ENCODE measurements at places on chromosomes 13 and 19.

- DNase-seq, result no peak
These were observed 59.0 kb downstream of the PTPRS start for GRCh38 chr19:5281588-5281987.

GRCh38 chr13:110590577-110590976, 24.8 kb upstream of the NAXD start:
- DNase-seq, result no peak

- peak; percentile 53 for DNase-seq
These were observed 3.7 kb downstream of the KASH5 start for GRCh38 chr19:49391581-49392399.

- DNase-seq, result no peak
These were observed 807.1 kb downstream of the DIAPH3 start for GRCh38 chr13:59356607-59357006.

DNA sequence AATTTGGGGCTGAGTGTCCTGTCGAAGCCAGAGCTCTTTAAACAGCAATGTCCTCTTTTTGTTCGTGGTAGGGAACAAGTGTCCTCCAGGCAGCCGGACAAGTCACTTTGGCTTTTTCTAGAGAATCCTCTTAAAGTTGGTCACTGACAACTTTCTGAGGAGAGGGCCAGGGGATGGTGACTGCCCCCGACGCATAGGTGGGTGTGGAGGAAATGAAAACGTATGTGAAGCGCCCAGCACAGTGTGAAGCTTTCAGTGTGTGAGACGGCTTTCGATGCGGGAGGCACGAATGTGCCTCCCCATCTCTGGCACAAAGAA, 45.8 kb upstream of the ZNF536 start:
- DNase-seq, result no peak

DNA sequence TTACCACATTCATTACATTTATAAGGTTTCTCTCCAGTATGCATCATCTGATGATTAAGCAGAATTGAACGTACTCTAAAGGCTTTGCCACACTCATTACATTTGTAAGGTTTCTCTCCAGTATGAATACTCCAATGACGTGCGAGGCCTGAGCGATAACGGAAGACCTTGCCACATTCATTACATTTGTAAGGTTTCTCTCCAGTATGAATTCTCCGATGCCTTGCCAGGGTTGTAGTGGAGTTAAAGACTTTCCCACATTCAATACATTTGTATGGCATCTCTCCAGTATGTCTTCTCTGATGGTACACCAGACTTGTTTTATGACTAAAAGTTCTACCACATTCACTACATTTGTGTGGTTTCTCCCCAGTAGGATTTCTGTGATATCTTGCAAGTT, 16.8 kb upstream of the ZNF432 start:
- DNase-seq, result no peak

All from HCEC 1CT (cell line).